ENCODE measurements at places on chromosomes 4 and X.
A peak's percentile ranks its signal among the peaks of the same experiment; 100 is the strongest.

GRCh38 chr4:113738251-113738650, 23.3 kb downstream of the CAMK2D start:
- DNase-seq, result no peak

DNA sequence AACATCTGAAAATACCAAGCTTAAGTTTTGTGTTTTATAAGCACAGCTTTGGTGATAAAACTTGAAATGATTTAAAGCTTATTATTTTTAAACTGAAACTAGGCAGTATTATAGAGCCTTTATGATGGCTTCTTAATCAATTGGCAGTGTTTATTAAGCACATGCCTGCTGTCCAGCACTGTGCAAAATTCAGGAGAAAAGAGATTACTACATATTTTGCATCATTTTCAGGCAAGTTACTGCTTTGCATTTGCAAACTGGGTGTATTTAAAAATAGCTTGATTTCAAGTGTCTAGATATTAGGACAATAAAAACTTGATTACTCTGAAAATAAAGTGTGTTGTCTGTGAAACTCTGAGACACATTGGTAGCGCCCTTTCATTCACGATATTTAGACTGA, 126.5 kb downstream of the PDLIM5 start:
- no peak for DNase-seq

DNA sequence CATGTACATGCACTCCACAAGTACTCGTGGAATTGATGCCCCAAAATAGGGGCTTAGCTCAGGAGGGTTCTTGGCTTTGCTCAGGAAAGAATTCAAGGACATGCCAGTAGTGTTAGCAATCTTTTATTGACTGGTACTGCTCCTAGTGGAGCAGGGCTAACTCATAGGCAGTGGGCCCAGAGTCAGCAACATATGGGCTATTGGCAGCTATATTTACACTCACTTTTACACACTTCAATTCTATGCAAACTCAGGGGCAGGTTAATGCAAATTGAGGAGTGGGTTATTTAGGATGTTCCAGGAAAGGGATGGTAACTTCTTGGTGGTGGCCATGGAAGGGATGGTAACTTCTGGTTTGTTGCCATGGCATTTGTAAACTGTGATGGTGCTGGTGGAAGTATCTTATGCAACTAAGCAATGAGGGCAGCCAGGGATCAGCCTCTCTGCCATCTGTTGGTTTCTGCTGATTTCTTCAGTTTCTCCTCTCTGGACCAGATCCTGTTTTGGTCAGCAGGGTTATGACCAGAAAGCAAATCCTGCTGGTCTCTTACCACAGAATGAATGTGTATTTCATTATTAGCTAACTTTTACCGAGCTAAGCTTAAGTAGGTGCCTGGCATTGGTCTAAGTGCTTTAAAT, 69.2 kb upstream of the FAT1 start:
- no peak for DNase-seq

DNA sequence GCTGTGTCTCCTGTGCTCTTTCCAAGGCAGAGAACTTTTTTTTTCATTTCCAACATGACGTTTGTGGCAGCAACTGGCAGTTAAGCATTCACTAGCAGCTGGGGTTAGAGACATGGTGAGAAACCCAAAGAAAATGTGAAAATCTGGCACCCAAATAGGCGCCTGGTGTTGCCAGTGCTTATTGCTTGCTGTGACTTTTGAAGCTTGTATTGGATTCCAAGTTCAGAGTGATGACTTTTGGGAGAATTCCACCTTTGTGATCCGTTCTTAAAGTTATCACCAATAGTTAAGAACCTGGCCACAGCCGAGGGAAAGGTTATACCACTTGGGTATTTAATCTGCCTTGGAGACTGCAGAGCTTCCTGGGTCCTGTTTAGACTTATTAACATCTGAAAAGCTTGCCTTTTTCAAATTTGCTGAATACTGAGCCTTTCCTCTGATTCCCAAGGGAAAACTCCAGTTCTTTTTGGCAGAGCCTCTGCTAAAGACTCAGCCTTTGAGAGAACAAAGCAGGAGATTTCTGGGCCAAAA, 101.0 kb downstream of the OPHN1 start:
- DNase-seq, result no peak

GRCh38 chr4:48756689-48757220, 23.3 kb downstream of the FRYL start:
- no peak for DNase-seq

- DNase-seq, result no peak
Observed at GRCh38 chr4:41396869-41397268, 140.1 kb downstream of the UCHL1 start.

DNA sequence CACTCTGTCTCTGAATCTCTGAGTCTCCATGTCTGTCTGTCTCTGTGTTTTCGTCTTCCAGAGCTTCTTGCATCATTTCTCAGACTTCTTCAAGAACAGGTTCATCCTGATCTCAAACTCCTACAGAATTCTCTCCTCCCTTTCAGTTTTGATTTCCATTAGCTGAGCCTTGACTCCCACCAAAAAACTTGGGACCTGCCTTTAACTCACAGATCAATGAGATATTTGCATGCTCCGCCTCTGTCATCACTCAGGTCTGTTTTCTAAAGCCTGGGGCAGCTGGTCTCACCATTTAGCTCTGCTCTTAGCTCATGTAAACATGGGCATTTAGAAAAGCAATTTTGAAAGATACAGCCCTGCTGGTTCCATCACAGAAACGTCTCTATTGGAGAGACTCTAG, 8.6 kb downstream of the DAPP1 start:
- DNase-seq, result no peak

- DNase-seq, result no peak
Observed at GRCh38 chrX:109967156-109967555, 35.8 kb upstream of the TMEM164 start.

GRCh38 chrX:133864236-133864635, 121.2 kb downstream of the GPC3 start:
- DNase-seq, result no peak

- DNase-seq, result no peak
Observed at GRCh38 chr4:108830509-108831244, 67.8 kb upstream of the ETNPPL start.

DNA sequence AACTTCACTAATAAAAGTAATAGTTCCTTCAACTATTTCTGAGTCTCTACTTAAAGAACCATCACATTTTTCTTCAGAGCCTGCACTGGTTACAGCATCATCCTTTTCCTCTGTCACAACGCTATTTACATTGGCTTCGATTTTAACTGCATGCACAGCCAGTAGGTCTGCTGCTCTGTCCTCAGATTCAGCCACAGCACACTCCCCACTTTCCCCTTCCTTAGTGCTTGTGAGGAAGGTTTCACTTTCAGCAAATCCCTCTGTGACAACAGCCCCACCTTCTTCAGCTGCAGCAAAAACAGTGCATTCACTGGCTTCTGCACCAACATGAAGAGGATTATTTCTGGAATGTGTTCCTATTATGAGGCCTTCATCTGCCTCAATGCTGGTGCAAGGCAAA, 25.7 kb downstream of the BOD1L1 start:
- DNase-seq, result no peak

DNA sequence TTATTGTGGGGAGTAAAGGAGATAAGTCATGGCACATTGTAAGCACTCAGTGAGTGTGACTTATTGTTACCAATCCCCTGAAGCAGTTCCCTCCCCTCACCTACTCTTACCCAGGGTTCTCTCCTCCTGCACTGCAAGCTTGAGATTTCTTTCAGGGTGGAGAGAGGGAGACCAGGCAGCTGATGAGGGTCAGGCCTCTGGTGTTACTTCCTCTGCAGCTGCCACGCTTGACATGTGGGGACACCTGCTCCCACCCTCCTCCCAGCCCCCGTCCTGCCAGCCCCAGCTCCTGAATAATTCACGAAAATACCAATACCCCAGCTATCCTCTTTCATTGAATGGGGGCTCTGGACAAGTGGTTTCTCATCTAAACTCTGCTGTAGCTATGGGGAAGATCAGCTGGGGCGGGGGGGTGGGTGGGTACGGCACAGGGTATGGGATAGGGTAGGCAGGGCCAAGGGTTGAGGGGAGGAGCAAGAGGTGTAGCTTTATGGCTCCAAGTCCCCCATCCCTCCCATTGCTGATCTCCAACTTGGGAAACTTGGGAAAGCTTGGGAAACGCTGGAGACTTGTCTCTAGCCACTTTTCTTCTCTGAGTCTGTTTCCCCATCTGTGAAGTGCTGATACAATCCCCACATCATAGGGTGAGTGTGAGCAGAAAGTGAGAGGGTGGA, 148.5 kb upstream of the PJA1 start:
- peak; percentile 28 for DNase-seq

GRCh38 chrX:24214568-24214967, 65.0 kb downstream of the ZFX start:
- no peak for DNase-seq

Measured in activated CD8-positive, alpha-beta memory T cell treated with anti-CD3 and anti-CD28 coated beads for 24 hours (primary cell).